ENCODE measurements at places on chromosomes 5 and 9.

- DNase-seq = no peak
Observed at GRCh38 chr5:68673106-68673822, 420.6 kb upstream of the SLC30A5 start.

- DNase-seq = no peak
Observed at GRCh38 chr9:123353984-123354591, 1.9 kb upstream of the CRB2 start.

DNA sequence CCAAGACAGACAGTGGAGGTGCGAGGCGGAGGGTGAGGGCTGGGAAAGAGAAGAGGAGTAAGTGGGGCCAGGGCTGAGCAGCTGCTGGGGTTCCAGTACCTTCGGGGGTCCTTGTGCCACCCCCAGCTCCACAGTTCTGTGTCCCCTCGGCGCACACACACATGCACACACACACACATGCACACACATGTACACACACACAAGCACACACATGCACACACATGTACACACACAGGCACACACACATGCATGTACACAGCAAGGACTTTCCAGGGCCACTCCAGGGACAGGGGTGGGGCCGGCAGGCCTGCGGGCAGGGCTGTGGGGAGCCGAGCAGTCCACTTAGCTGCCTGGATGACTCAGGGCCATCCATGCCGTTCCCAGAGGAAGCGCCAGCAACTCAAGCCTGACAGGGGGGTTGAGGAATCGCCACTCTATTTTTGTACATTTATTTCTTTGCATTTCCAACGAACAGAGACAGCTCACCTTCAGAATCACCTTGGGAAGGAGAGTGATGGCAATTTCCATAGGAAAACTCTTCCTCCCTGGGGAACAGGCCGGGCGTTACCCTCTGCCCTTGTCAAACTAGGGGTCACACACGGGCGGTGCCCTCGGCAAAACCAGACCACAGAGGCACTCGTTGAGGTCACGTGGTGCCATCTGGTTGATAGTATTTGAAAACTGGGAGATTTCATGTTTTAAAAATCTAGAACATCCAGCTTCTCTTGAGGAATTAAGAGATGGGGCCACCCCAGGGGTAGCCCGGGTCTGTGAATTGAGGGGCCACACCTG is 135.7 kb downstream of the ADAMTS2 start:
- DNase-seq = no peak

DNA sequence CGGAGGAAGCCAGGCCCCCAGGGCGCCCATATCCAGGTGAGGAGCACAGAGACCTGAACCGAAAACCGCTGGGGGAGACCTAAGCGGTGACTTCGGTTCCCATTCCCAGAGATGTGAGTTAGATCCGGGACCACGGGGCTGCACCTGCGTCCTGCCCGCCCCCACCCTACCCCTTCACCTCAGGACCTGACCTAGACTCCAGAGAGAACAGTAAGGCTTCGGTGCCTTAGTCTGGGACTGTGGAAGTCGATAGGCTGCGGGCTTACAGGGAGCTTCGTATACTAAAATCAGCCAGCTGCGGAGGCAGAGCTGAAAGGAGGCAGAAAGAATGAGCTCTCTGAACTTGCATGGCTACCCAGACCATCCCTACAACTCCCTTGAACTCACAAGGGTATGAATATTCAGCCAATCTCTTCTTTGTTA is 518 bp upstream of the FAM13B start:
- no peak for DNase-seq

- no peak for DNase-seq
Observed at GRCh38 chr5:74370168-74370567, 270.4 kb downstream of the ENC1 start.

DNA sequence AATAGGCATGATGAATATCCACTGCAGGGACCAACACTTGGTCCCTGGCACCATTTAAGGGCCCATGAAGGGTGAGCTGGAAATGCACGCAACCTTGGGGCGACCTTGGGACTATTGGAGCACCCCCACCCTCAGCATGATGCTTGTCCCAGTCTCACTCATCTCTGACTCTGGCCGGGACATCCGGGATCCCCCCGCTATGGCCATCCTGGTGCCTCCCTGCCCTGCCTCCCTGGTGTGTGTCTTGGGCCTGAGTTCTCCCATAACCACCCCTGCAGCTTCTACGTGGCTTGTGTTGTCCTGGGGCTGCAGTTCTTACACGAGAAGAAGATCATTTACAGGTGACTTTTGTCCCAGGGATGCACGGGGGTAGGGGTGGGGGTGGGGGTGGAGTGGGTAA is 5.9 kb downstream of the ZDHHC12 start:
- DNase-seq = no peak

- DNase-seq = peak; percentile 29
Observed at GRCh38 chr9:132768932-132769905, 99.0 kb downstream of the GTF3C4 start.
